Naive B cell (primary cell): ENCODE measurements at places on chromosomes 16 and 17. TPM values are rescaled to one million over a fixed set of nuclear protein-coding genes. Genes with fewer than 3 reads are reported as not detected.
A peak's percentile ranks its signal among the peaks of the same experiment; 100 is the strongest.

The JPH3 gene
- polyA plus RNA-seq = not detected

The TEKT5 gene
- 0.32 TPM for polyA plus RNA-seq

- no peak overlapping the region for H3K27ac ChIP-seq
- H3K36me3 ChIP-seq = no peaks in the 10 kb centered on the region
- no peak for DNase-seq
- no peaks in the 10 kb centered on the region for H3K4me1 ChIP-seq
- H3K27me3 ChIP-seq = peaks cover 10% of the 10 kb centered on the region
These were observed 2.4 kb upstream of the NACA2 start for GRCh38 chr17:61593426-61593825.

GRCh38 chr16:62755938-62756337 is 719.7 kb upstream of the CDH8 start:
- H3K4me1 ChIP-seq = peaks cover 3% of the 10 kb centered on the region
- H3K27me3 ChIP-seq = no peaks in the 10 kb centered on the region
- H3K36me3 ChIP-seq = no peaks in the 10 kb centered on the region
- no peak overlapping the region for H3K27ac ChIP-seq
- DNase-seq = no peak

- no peak for DNase-seq
- H3K4me1 ChIP-seq = no peaks in the 10 kb centered on the region
- H3K36me3 ChIP-seq = no peaks in the 10 kb centered on the region
- H3K4me3 ChIP-seq = no peak overlapping the region
- no peaks in the 10 kb centered on the region for H3K27me3 ChIP-seq
- no peak overlapping the region for H3K27ac ChIP-seq
These were observed 67.8 kb upstream of the FA2H start for GRCh38 chr16:74842413-74842812.

GRCh38 chr16:88568710-88569613 is 1.2 kb upstream of the ZC3H18 start:
- peak overlapping the region; percentile 54 for H3K27ac ChIP-seq
- H3K4me3 ChIP-seq = peak overlapping the region; percentile 87
- no peaks in the 10 kb centered on the region for H3K36me3 ChIP-seq
- H3K27me3 ChIP-seq = no peaks in the 10 kb centered on the region
- peaks cover 17% of the 10 kb centered on the region for H3K4me1 ChIP-seq

DNA sequence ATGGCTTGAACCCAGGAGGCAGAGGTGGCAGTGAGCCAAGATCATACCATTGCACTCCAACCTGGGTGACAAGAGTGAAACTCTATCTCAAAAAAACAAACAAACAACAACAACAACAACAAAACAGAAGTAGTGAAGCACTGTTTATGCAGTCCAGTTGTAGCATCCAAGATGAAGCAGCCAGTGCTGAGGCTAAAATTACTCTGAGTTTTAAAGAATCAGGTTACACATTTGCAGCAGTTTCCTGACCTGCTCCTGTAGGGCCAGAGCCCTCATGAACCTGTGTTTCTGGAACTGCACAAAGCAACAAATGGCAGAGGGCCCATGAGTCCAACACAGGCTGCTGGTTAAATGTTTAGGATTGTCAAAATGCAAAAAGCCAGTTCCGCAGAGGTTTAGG is 499.5 kb upstream of the PSMD7 start:
- H3K4me1 ChIP-seq = no peaks in the 10 kb centered on the region
- H3K36me3 ChIP-seq = no peaks in the 10 kb centered on the region
- no peak overlapping the region for H3K4me3 ChIP-seq
- DNase-seq = no peak
- no peak overlapping the region for H3K27ac ChIP-seq

GRCh38 chr17:29710520-29710884 is 87.8 kb upstream of the CORO6 start:
- no peaks in the 10 kb centered on the region for H3K27me3 ChIP-seq
- peaks cover 95% of the 10 kb centered on the region for H3K4me1 ChIP-seq
- H3K36me3 ChIP-seq = no peaks in the 10 kb centered on the region
- H3K27ac ChIP-seq = peak overlapping the region; percentile 0
- no peak overlapping the region for H3K4me3 ChIP-seq

- no peak for DNase-seq
- H3K27me3 ChIP-seq = no peaks in the 10 kb centered on the region
- no peak overlapping the region for H3K27ac ChIP-seq
- no peaks in the 10 kb centered on the region for H3K36me3 ChIP-seq
- no peak overlapping the region for H3K4me3 ChIP-seq
- H3K4me1 ChIP-seq = peaks cover 9% of the 10 kb centered on the region
These were observed 4.1 kb downstream of the ERAL1 start for GRCh38 chr17:28858801-28859355.

- no peaks in the 10 kb centered on the region for H3K36me3 ChIP-seq
- H3K27ac ChIP-seq = no peak overlapping the region
- DNase-seq = no peak
- peaks cover 34% of the 10 kb centered on the region for H3K27me3 ChIP-seq
- H3K4me1 ChIP-seq = no peaks in the 10 kb centered on the region
- no peak overlapping the region for H3K4me3 ChIP-seq
These were observed 18.4 kb downstream of the CMTM3 start for GRCh38 chr16:66622863-66623262.

DNA sequence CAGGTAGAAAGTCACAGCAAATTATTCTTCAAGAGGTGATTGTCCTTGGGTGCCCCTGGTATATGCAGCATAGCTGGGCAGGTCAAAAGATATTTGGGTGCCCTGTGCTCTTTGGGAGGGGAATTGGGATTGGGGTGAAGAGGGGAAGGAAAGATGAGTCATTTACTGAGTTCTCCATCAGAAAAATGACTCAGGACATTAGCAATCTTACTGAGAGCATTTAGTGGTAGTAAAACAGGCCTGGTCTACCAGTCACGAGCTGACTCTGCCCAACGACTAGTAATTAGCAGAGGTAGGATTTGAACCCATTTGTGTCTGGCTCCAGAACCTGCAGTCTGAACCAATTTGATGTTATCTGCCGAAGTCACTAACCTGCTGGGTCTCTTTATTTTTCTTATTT is 6.0 kb upstream of the GRIN2A start:
- no peak overlapping the region for H3K27ac ChIP-seq
- peaks cover 59% of the 10 kb centered on the region for H3K27me3 ChIP-seq
- no peaks in the 10 kb centered on the region for H3K36me3 ChIP-seq
- no peak for DNase-seq
- no peak overlapping the region for H3K4me3 ChIP-seq

GRCh38 chr17:7840441-7840840 is 6.4 kb downstream of the KDM6B start:
- H3K4me1 ChIP-seq = peaks cover 88% of the 10 kb centered on the region
- H3K27ac ChIP-seq = peak overlapping the region; percentile 99
- H3K4me3 ChIP-seq = peak overlapping the region; percentile 81
- no peaks in the 10 kb centered on the region for H3K36me3 ChIP-seq
- H3K27me3 ChIP-seq = no peaks in the 10 kb centered on the region

DNA sequence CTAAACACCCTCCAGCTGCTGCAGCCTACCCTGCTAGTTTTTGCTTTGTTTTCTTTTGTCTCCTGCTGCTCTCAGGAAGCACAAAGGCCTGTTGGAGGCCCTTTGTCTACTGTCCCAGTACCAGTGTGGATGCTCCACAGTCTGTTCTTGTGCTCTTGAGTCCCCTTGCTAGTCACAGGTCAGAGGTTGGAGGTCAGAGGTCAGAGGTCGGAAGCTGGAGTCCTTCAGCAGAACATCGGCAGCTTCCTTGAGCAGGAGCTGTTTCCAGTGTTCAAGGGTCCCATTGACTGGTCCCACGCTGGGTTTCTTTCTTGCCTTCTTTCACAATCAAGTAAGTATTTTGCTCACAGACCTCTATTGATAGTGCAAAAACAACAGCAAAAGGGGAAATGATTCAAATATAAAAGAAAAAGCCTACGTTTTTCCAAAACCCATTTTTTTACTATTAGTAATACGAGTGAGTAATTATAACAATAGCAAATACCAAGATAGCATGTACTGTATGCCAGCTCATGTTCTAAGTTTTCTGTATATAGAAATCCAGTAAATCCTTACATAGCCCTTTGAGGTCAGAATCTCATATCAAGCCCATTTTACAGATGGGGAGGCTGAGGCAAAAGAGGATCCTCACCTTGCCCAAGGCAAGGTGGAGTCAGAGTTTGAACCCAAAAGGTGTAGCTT is 10.9 kb upstream of the IL34 start:
- H3K27ac ChIP-seq = no peak overlapping the region
- DNase-seq = no peak
- no peak overlapping the region for H3K4me3 ChIP-seq
- no peaks in the 10 kb centered on the region for H3K36me3 ChIP-seq
- no peaks in the 10 kb centered on the region for H3K4me1 ChIP-seq
